ENCODE measurements at places on chromosomes 16 and 17.

DNA sequence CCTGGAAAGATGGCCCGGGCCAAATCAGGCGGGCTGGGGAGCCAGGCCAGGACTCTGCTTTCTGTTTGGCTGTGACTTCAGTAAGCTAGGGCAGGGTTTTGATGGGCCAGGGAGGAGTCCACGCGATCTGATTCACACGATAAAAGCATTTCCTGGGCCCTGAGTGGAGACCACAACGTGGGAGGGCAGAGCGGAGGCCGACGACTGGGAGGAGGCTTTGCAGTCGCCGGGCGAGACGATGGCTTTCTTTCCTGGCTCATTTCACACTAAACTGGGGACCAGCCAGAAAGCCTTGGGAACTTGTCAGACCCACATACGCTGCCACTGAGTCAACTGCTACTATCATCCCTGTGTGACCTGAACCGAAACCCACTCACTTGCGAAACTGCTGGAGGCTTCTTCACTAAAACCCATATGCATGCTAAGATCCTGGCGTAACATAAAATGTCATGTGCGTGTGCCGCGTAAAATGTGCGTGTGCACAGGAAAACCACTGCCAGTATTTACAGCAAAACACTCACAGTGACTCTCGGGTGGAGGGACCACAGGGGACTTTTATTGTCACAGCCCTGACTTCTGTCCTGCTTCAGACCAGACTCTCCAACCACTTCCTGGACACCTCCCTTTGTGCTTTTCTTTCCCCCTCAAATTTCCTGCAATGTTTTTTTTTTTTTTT is 14.2 kb upstream of the RHBDF2 start:
- peak; percentile 72 for DNase-seq

DNA sequence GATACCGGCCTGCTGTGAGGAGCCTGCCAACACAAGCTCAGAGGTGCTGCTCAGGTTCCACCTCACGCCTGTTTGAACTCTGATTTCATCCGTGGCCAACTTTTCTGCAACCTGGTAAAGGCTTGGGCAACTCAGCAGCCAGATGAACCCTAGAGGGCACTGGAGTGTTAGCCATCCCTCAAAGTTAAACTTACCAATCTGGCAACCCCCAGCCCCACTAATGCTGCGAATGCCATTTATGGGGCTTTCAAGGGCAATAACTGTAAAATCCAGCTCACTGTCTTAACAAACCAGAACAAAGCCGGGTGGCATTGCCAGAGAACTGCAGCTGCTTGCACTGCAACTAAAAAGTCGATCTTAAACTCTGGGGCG is 105.5 kb downstream of the AXIN2 start:
- DNase-seq, result no peak

GRCh38 chr17:42950044-42950783 is 14.0 kb downstream of the AARSD1 start:
- DNase-seq, result no peak

DNA sequence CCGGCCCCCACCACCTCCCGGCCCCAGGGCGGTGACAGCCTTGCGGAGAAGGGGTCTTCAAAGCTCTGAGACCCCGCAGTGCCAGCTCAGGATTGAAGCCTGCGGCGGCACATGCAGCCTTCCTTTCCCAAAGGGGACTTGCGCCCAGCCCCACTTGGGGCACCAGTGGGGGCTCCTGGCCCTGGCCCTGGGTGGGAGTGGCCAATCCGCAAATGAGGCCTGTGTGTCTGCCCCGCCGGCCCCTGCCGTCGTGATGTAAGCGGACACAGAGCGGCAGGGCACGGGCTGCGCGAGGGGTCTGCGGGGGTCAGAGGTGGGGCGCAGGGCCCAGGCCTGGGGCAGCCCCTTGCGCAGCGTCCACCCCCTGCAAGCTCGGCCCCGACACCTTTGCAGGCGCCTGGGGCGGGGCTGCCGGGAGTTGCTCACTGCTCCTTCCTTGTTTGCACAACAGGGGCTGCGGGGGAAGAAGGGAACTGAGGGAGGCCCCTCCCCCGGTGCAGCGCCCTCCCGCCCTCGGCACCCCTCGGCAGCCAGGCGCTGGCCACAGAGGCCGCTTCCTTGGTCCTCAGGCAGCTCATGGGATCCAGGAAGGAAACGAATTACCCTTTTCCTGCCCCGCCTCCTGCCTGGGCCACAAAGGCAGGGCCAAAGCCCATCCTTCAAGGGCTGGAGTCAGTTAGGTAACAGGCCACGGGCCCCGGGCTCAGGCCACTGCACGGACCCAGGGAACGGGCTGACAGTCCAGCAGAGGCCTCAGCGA is 2.9 kb downstream of the SLC16A3 start:
- DNase-seq, result no peak

Measured in stimulated activated CD8-positive, alpha-beta memory T cell treated with anti-CD3 and anti-CD28 coated beads, Interleukin-12 subunit alpha, Interleukin-12 subunit beta, amount 100 ng/mL, for 4 hours (primary cell).